ENCODE measurements at places on chromosomes 3 and 15.
A peak's percentile ranks its signal among the peaks of the same experiment; 100 is the strongest.

DNA sequence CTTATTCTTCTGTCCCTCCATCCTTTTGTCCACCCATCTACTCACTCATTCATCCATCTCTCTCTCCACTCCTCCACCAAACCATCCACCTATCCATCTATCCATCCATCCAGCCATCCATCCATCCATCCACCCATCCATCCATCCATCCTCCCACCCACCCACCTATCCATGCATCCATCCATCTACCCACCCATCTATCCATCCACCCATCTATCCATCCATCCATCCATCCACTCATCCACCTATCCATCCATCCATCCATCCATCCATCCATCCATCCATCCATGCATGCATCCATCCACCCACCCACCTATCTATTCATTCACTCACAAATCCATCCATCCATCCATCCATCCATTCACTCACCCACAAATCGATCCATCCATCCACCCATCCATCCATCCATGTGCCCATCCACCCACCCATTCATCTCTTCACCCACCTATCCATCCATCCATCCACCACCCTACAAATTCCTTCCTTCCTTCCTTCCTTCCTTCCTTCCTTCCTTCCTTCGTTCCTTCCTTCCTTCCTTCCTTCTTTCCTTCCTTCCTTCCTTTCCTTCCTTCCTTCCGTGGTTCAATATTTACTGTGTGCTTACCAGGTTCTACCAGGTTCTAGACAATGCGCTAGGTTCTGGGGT, 17.3 kb downstream of the ATP2B2 start:
- no peak for DNase-seq

GRCh38 chr3:58356054-58356453, 23.4 kb downstream of the PXK start:
- no peak for DNase-seq

DNA sequence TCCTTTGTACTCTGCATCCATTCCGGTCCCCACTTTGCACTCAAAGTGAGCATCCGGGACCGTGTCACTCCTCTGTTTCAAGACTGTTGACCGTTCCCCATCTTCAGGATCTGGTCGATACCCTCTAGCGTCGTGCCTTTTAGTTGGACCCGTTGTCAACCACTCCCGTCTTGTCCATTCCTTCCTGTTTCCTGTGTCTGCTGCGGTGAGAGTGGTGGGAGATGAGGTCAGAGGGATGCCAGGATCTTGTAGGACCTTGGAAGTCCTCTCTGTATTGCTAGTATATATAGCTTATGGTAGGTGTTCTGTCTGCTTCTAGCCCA, 624 bp downstream of the BRK1 start:
- no peak for DNase-seq

DNA sequence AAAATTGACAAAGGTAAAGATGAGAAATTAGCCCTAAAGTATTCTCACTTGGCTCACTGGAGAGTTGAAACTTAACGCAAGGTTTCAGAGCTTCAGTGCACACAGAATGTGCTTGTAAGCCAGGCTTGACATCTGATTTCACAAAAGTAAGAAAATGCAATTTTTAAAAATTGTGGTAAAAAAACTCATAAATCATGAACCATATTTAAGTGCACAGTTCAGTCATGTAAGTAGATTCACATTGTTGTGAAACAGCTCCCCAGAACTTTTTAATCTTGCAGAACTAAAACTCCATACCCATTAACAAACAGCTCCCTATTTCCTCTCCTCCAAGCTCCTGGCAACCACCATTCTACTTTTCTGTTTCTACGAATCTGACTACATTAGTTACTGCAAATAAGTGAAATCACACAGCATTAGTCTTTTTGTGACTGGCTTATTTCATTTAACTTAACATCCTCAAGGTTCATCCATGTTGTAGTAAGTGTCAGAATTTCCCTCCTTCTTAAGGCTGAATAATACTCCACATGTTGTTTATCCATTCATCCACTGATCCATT, 14.5 kb downstream of the RTP3 start:
- DNase-seq: no peak

- DNase-seq: no peak
Measured at GRCh38 chr3:175404621-175405020, 545.5 kb downstream of the NAALADL2 start.

DNA sequence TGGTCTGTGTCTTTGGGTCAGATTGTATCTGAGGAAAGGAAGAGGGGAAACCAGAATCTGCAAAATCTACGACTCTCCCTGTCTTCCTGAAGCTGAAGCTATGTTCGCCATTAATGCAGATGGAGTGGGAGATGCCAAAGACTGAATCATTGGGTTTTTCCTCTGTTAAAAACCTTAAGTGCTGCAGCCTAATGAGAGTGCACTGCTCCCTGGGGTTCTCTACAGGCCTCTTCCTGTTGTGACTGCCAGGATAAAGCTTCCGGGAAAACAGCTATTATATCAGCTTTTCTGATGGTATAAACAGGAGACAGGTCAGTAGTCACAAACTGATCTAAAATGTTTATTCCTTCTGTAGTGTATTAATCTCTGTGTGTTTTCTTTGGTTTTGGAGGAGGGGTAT, 24.0 kb downstream of the RMDN3 start:
- DNase-seq: no peak

DNA sequence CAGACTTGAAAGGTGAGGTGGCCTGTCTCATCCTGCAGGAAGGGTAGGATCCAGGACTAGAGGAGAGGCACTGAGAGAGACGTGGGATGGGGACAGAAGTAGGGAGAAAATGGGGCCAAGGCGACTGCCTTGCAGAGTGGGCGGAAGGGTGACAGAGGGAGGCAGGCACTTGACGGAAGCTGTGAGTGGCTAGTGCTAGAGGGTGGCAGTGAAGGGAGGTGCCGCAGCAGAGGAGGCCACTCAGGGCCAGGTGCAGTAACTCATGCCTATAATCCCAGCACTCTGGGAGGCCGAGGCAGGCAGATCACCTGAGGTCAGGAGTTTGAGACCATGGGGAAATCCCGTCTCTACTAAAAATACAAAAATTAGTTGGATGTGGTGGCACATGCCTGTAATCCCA, 7.3 kb downstream of the CCDC33 start:
- no peak for DNase-seq

DNA sequence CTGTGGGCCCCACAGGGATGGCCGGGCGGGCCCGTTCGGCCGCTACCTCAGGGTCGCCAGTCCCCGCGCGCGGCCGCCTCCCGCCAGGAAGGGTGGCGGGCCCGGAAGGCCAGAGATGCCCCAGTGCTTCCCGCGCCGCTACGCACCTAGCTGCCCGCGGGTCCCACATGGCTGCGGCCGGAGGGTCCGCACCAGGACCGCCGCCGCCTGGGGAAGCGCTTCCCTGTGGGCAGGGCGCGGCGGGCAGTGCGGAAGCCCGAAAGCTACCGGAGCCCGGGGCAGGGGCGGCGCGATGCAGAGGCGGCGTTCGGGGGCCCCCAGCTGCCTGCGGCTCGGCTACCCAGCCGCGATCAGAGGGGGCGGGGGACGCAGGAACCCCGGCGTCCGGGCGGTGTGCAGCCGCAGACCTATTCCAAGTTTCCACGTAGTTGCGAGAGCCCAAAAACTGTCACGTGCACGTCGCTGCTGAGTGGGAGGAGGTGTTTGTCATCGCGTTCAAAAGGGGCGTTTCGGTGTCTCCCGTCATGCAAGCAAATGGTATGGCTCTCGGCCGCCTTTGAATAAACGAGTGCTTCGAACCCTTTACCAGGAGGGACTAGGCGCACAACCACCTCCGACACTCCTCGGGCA, at the start of gene TRANK1:
Gene TRANK1 (minus strand): TSS at position 414 of the 630 bp plus-strand sequence. CDS start 245 bp downstream, at position 169.
- no peak for DNase-seq

GRCh38 chr3:77795013-77795412, 755.1 kb downstream of the ROBO2 start:
- DNase-seq: peak; percentile 52

GRCh38 chr3:113212150-113212843, 940 bp downstream of the BOC start:
- peak; percentile 56 for DNase-seq

GRCh38 chr15:53434174-53434678, 325.2 kb downstream of the WDR72 start:
- DNase-seq: no peak

DNA sequence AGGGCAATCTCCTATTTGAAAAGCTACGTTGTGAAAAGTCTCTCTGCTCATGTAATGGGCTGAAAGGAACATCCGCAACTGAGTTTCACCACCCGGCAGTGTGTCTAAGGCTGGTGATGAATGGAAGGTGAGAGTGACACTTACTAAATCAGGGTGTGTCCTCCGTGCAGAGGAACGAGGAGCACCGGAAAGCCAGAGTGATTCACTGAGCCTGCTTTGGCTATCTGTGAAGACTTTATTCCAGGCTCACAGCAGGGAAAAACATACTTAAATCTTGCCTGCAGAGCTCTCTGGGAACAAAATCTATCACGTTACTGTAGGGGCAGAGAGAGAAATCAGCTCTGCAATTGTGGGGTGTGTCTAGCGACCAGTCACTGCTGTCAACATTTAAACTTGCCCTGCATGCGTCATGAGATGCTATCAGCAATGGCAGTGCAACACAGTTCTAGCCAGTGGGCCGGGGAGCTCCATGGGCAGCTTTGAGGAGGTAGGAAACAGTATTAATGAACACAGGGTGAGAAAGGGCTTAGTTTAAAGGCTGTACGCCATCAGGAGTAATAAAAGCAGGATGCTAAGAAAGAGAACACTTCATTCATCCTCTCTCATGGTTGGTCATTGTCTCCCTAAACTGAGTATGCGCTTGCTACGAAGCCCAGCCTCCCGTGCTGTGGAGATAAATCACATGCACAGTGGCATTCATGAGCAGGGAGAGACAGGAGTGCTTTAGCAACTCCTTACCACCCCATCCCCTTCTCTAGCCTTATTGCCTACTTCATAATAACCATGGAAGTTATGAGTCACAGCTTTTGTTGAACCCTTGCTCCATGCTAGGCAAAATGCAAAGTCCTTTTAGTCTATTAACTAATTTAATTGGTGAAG, 542.7 kb upstream of the ADAMTS9 start:
- no peak for DNase-seq

DNA sequence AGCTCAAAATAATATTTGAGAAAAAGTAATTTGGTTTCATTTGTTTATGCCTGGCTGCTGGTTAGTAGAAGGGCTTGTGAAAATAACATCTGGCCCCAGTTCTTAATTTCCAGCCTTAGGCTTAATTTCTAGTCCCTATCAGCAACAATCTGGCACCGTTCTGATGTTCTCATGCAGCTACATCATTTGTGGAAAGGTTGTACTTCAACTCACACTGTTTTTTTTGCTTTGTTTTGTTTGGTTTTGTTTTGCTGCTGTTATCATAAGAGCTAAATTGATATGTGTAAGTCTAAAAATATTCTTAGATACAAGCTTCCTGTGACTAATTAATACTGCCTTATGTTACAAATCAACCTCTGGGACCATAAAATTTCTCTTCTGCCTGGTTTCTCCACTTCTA, 8.9 kb downstream of the CPA3 start:
- no peak for DNase-seq

GRCh38 chr3:101519685-101520365, 6.8 kb upstream of the SENP7 start:
- DNase-seq: no peak

DNA sequence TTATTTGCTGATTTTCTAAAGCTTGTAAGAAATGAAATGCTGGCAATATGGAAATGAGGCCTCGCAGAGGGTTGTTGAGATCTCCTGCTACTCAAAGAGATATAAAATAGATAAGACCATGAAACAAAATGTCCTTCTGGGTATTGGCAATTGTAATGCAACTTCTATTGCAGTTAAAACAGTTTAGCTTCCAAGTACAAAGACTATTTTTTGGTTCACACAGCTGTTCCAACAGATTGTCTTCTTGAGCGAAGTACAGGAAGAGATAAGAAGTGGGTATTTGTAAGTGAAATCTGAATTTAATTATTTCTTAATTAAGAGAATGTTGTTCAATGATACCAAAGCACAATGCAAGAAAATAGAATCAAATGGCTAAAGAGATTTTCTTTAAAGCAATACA, 801.5 kb upstream of the GBE1 start:
- no peak for DNase-seq

DNA sequence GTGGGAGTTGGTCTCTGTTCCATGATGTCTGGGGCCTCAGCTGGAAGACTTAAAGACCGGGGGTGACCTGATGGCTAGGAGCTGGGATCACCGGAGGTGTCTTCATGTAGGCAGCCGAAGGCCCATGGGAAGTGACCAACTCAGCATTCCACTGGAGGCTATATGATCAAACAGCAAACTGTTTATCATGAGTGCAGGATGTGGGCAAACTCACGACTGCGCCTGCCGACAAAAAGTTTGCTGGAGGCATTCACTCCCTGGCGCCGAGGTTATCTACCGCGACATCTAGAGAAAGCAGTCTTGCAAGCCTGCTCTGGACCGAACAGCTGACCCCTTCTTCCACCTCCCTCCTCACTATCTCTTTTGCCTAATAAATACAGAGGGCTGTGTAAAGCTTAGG, 62.7 kb upstream of the NR2C2 start:
- no peak for DNase-seq

- DNase-seq: no peak
Measured at GRCh38 chr3:134387293-134387692, 13.0 kb upstream of the AMOTL2 start.

- no peak for DNase-seq
Measured at GRCh38 chr3:120684896-120685295, 2.9 kb upstream of the HGD start.

GRCh38 chr3:98029083-98029482, 6.0 kb downstream of the GABRR3 start:
- DNase-seq: no peak

DNA sequence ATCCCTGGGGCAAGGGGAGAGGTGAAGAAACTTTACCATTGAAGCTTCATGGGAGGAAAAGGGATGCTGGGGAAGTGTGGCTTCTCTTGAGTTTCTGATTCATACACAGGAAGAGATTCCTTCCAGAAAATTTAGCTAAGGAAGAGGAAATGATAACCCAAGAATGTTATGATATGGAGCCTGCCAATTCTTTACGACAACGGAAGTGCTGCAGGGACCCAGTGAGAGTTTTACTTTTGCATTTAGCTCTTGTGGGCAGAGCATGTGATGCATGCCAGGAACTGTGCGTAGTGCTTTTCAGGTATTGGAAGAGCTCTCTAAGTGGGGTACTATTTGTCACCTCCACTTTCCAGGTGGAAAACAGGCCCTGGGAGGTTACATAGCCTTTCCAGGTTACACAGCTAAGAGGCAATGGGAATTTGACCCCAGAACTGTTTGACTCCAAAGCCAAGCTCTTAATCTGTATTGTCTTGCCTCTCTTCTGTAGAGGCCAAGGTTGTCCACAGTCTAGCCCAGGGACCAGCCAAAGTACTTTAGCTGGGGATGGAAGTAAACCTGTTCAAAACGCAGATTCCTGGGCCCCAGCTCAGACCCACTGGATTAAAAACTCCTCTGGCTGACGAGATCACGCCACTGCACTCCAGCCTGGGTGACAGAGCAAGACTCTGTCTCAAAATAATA, 23.0 kb downstream of the CMTM7 start:
- no peak for DNase-seq

DNA sequence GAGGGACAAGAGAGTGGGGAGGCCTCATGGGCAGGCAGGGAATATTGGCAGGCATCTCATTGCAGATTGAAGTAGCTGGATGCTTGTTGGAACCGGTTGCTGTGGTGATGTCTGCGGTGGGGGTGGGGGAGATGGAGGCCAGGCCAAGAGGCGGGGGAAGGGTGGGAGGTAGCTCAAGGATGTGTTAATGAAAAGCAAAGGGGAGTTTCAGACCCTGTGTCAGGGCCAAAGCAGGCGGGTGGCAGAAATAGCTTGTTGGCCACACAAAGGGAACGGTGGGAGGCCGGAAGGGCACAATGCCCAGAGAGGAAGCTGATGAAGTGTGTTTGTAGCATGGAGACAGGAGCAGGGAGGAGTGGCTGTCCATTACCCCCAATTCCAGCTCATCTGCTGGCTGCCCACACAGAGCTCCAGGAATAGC, 28.0 kb downstream of the CCDC33 start:
- no peak for DNase-seq

GRCh38 chr3:184633237-184633579, 71.6 kb downstream of the EPHB3 start:
- DNase-seq: peak; percentile 83
